ENCODE measurements at places on chromosomes 4 and X. TPM values are rescaled to one million over a fixed set of nuclear protein-coding genes. Genes with fewer than 3 reads are reported as not detected.

- no peak for DNase-seq
Observed at GRCh38 chr4:45385306-45385705, 659.0 kb upstream of the GNPDA2 start.

PRRG3 gene
- total RNA-seq = 0.37 TPM

GRCh38 chr4:180950377-180950776 is 1292.8 kb upstream of the TENM3 start:
- DNase-seq = no peak

DNA sequence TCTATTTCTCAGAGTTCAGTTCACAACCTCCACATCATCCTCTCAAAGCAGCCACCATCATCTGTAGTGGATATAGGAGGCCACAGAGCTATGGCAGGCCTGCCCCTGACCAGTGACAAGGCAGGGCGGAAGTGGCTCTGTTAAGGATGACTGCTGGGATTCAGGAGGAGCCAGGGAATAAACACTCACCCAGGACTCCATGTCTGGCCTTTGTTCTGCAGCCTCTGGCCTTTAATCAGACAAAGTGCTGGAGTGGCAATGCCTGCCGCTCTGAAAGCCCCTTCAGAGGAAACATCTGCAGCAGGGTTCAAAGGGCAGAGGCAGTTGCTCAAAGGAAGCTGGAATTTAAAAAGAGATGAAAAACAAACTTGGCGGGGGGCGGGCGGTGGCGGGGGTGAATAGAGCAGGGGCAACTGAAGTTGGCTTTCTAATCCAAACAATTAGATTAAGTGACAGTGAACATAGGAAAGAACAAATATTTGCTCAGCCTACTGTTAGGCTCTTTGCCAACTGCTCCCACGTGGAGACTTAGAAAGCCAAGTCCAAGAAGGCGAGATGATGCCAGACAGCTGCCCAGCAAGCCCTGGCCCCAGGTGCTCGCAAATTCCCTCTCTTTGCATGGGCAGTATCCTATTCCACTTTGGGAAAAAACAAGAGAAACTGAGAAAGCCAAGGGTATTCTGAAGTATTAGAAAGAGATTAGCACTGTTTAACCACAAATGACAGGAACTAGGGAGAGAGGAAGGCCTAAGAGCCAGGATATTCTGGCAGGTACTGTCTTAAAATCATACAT is 5.5 kb downstream of the MPP1 start:
- no peak for DNase-seq

GRCh38 chr4:184447664-184448063 is 26.7 kb downstream of the IRF2 start:
- DNase-seq = no peak

DNA sequence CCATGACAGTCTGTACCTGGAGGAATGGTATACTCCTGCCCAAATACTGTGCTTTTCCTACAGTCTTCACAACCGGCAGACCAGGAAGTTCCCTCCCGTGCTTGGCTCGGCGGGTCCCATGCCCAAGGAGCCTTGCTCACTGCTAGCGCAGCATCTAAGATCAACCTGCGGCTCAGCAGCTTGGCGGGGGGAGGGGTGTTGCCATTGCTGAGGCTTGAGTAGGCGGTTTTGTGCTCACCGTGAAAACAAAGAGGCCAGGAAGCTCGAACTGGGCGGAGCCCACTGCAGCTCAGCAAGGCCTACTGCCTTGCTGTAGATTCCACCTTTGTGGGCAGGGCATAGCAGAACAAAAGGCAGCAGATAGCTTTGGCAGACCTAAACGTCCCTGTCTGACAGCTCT is 152.7 kb downstream of the TEX11 start:
- DNase-seq = no peak

UTP3 gene
- 39.7 TPM for total RNA-seq

GRCh38 chr4:15947684-15948083 is 9.1 kb upstream of the FGFBP1 start:
- no peak for DNase-seq

- DNase-seq = peak; percentile 16
Observed at GRCh38 chrX:43349363-43349762, 306.7 kb upstream of the MAOA start.

CSAG1 gene
- total RNA-seq = 71.6 TPM

ARHGEF38 gene
- not detected for total RNA-seq
